ENCODE measurements at places on chromosomes 6 and 20. TPM values are rescaled to one million over a fixed set of nuclear protein-coding genes. Genes with fewer than 3 reads are reported as not detected.

Gene KCNS1
- total RNA-seq = 0.17 TPM

Gene SLCO4A1
- 42.4 TPM for total RNA-seq

Gene MMS22L
- 3.3 TPM for total RNA-seq

Gene BAK1
- 9.9 TPM for total RNA-seq

DNA sequence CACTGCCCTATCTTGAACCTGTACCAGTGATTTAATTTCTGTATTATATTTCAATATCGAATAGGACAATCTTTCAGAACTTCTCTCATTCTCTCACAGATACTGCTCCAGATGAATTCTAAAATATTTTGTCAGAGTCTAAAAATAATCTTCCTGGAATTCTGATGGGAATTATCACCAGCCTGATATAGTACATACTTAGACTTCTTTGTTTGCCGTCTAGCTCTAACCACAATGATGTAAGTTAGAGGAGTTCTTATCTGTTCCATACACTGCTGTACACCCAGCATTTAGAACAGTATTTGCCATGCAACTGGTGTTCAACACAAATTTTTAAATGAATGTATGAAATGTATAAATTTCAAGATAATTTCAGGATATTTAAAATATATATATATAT is 1.3 kb upstream of the HUS1B start:
- DNase-seq = no peak

DNA sequence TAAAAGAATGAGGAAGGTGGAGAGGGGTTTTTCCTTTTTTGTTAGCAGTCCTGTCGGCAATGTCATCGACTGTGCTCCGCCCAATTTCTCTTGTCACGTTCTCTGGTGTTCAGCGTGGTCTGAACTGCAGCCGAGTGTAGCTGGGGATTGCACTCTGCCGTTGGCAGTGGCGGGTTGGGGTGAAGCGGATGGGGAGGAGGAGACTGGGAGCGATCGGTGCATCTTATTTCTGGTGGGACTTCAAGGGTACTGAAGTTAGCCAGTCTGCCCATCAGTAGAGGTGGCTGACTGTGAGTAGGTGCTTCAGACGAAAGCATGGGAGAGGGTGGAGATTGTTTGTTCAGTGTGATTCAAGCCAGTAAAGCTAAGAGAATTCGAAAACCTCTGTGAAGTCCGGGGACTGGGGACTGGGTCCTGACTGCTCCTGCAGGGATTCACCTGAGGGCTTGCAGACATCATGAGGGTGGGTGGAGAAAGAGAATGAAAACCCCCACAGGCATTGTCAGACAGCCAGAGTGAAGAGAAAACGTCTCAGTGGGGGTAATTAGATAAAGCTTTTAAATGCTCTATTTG is 5.1 kb downstream of the RREB1 start:
- no peak for DNase-seq

DNA sequence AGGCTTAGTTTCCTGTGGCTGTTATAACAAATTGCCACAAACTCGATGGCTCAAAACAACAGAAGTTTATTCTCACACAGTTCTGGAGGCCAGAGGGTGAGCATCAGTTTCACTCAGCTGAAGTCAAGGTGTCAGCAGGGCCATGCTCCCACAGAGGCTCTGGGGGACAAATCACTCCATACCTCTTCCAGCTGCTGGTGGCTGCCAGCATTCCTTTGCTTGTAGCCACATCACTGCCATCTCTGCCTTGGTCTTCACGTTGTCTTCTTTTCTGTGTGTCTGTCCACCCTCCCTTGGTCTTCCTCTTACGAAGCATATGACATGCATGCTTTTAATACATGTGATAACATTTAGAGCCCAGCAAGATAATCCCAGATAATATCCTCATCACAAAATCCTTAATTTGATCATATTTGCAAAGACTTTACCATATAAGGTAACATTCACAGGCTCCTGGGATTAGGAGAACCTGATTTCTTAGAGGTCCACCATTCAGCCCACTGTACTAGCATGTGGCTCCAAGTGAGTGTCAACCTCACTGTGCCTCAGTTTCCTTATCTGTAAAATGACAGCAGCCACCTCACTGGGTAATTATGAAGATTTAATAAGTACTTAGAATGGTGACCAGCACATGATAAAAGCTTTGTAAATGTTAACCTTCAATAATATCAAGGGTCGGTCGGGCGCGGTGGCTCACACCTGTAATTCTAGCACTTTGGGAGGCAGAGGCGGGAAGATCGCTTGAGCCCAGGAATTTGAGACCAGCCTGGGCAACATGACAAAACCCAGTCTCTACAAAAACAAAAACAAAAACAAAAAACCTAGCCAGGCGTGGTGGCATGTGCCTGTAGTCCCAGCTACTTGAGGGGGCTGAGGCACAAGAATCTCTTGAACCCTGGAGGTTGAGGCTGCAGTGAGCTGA is 14.7 kb upstream of the PTGIS start:
- no peak for DNase-seq

DNA sequence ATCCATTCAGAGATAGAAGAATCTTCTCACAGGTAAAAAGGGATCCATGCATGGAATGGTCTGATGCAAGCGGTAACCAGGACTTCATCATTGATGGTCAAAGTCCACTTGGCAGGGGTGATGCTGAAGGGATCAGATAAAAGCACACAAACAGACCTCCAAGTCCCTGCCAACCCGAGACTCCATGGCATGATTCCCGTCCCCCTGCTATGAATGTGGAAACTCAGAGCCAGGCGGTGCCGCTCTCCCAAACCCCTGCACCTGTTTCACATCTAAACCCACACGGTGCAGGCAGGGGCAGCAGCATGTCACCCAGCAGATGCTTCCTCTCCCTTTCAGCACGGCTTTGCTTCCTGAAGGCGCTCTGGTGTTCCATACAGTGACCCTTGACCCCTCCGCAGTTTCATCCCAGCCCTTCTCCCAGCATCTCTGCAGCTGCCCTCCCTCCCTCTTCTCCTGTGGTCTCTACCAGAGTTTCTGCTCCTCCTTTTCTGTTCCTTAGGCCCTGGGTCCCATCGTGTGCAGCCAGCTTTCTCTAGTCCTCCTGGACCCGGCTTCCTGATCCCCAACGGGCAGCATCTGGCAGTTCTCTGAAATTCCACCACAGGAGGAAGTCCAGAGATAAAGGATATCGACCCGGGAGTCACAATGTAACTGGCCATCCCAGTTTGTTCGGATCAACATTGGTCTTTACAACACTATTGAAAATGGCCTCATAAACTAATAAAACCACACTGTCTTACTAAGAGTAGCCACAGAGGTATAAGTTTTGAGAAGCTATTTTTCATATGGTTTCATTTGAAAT is 235.0 kb downstream of the TTLL2 start:
- peak; percentile 60 for DNase-seq

- peak; percentile 88 for DNase-seq
Observed at GRCh38 chr6:108156180-108156937, 9.5 kb upstream of the NR2E1 start.

DNA sequence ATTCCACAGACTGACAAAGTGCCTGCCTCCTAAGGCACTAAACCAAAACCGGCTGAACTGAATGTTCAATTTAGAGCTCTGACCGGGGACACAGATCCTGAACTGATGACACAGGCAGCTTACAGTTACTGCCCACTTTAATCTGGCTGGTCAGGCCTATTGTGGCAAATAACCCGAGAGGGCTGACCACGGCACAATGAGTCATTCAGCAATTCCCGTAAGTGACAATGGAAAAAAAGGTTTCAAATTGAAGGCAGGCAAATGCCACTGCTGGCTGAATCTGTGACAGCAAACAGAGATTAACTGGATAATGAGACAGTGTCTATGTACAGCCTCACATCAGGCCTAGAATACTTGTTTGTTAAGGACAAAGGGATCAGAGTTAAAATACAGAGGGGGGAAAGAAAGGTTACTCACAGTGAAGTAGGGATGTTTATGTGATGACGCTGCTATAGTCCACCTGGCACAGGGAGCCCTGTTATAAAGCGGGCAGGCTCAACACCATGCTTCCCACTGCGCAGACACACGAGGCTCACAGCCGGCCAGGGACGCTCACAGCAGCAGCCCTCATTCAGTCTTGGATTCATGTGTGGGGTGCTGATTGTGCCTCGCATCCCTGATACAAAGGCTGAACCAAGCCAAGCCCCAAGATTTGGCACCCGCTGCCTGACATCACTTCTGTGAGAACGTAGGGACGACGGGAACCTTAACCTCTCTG is 54.4 kb downstream of the RTN4IP1 start:
- DNase-seq = peak; percentile 75

All from esophagus muscularis mucosa (tissue), 4 donors.